Left ventricle myocardium inferior (tissue), 1 donor: ENCODE measurements at places on chromosomes 1 and 21. TPM values are rescaled to one million over a fixed set of nuclear protein-coding genes. Genes with fewer than 3 reads are reported as not detected.

- no peak for DNase-seq
Measured at GRCh38 chr1:26410706-26411623, at the start of gene LIN28A. Gene LIN28A, plus strand, starts transcription at chr1:26410817. Its CDS starts 75 bp downstream, at chr1:26410892.

DNA sequence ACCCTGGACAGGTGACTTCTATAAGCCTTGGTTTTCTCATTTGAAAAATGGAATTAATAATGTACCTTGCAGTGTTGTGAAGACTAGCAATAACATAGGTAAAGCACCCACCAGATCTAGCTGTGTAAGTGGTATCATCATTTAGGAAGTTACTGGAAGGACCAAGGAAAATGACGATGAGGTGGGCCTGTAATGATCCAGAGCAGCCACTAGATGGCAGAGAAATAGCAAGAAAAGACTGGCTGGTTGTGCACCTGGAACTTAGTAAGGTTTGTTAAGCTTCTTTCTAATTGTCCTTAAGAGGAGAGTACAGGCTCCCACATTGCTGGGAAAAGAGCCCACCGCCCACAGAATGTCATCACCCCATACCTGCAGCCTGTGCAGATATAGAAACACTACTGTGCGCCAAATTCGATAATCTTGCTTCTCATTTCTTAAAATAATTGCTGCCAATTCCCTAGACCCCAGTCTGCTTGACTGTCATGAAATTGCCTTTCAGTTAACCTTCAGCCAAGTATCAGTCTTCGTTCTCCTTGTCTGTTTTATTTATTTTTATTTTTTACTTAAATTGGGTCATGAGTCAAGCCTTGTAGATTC lies 37.2 kb downstream of the WNT4 start:
- DNase-seq: no peak

DNA sequence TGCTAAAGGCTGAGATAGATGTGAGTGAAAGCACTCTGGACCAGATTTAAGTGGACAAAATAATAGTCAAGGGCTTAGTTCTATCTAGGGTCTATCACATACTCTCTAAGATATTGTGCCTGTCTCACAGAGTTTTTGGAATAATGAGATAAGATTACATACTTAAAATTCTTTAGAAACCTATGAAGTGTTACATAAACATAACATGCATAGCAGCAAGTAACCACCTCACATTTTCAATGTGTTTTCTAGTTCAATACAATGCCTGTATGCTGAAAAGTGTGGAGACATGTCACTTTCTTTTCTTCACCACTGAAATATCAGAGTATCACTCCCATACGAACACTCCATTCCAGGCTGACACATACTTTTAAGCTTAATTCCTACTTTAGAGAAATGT lies 16.2 kb downstream of the SDCCAG8 start:
- no peak for DNase-seq

DNA sequence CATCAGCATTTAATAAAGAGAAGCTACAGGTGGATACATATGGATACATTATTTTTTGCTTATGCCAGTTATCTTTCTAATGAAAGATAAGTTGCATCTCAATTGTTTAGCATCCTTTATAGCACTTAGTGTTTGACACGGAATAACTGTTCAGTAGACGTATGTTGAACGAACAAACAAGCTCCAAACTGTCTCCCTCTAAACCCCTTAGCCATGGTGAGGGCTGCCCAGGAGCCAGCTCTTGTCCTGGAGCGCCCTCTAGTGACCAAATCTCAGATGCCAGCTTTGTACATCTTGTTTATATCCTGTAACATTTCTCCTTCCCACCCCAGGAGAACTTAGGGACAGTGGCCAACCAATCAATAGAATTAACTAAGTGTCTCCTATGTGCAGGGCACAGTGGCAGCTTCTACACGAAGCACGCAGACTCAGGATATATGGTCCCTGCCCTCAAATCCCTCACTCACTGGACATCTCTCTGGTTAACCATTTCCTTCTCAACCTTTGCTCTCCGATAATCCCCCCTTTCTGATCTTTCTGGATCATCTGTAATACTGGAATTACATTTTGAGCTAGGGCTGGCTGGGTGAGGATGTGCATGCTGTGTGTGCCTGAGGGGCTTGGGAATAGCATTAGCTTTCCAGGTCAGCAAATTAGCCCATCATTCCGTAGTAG lies 22.9 kb downstream of the KCNA10 start:
- DNase-seq: peak; percentile 67

Gene TMEM269
- not detected for total RNA-seq

- DNase-seq: no peak
Measured at GRCh38 chr1:18955441-18956192, 859 bp downstream of the IFFO2 start.

Gene HMCN1
- 8.9 TPM for total RNA-seq

Gene MROH9
- not detected for total RNA-seq

DNA sequence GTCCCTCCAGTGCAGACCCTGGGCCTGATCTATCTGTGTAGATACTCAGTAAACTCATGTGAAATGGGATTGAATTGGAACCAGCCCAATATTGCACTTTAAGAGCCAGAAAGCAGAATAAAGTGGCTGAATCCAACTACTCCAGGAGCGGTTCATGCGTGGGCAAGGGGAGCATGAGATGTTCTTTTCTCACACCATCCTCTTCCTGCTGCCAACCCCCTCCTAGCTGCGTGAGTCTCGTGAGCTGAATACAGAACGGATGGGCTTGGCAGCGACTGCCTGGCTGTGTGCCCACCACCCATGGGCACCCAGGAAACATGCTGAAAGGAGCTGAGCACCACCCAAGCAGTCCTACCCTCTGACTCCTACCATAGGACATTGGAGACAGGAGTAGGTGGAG lies 128.3 kb downstream of the ELAVL4 start:
- DNase-seq: no peak

- DNase-seq: no peak
Measured at GRCh38 chr1:23594927-23595353, 35.6 kb upstream of the ID3 start.

Gene CA6
- not detected for total RNA-seq

Gene PLPPR4
- 0.11 TPM for total RNA-seq
